ENCODE measurements at places on chromosomes 2 and 18. TPM values are rescaled to one million over a fixed set of nuclear protein-coding genes. Genes with fewer than 3 reads are reported as not detected.

C1QL2 gene
- total RNA-seq, result not detected

CNGA3 gene
- total RNA-seq, result not detected

SCN7A gene
- total RNA-seq, result 0.99 TPM

NEURL3 gene
- total RNA-seq, result not detected

TCF23 gene
- not detected for total RNA-seq

DNAJC10 gene
- total RNA-seq, result 26.0 TPM

PROKR1 gene
- not detected for total RNA-seq

DNA sequence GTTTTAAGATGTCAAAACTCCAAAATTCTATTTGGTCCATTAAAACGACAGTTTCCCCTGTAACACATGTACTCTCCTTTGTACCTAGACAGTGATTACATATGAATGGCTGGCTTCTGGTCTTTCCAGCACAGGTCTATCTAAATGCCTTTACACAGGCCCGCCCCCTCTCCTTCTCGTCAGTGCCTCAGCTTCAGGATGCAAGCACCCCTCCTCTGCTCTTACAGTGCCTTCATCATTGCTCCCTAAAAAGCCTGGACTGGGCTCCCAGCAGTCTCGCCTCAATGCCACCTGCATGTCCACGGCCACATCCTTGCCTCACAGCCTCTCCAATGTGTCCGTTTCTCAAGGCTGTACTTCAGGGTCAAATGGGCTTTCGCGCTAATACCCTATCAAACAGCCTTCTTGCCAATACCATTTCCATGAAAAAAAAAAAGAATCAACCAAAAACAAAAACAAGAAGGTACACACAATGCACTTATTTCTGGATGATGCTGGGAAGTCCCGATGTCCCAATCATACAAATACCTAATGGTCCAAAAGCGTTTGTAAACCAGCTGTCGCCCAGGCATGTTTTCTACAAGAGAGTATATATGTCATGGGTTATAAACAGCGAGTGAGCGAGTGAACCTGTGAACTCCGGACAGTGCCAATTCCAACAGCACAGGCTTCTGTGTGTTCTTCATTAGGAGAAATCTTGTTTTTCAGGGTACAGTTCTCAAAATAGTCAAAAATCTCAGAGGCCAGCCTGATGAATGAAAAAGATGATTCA, 77.2 kb downstream of the EIPR1 start:
- no peak overlapping the region for H3K4me3 ChIP-seq
- no peak overlapping the region for H3K27ac ChIP-seq
- H3K36me3 ChIP-seq, result peaks cover 25% of the 10 kb centered on the region
- peaks cover 11% of the 10 kb centered on the region for H3K4me1 ChIP-seq
- no peaks in the 10 kb centered on the region for H3K27me3 ChIP-seq
- no peak for DNase-seq

DNA sequence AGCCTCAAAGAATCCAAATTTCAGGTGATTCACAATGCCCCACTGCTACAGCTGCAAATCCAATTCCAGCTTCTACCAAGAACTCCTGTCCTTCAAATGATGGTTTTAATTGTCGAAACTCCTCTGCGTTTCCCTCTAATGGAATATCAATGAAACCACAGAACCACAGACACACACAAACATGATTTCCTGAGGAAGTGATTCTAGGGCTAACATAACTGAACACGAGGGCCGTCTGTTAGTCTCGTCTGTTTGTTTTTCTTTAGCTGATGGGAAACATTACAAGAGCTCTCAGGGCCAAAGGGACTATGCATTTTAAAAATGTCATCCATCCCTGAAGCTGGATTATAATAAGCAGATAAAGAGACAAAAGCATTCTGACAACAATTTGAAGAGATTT, 59.4 kb downstream of the RNF152 start:
- DNase-seq, result no peak
- no peak overlapping the region for H3K4me3 ChIP-seq
- no peaks in the 10 kb centered on the region for H3K36me3 ChIP-seq
- H3K27ac ChIP-seq, result peak overlapping the region; percentile 42
- H3K4me1 ChIP-seq, result no peaks in the 10 kb centered on the region
- no peaks in the 10 kb centered on the region for H3K27me3 ChIP-seq

- H3K36me3 ChIP-seq, result no peaks in the 10 kb centered on the region
- no peak overlapping the region for H3K4me3 ChIP-seq
- H3K27ac ChIP-seq, result no peak overlapping the region
- no peaks in the 10 kb centered on the region for H3K27me3 ChIP-seq
These were observed 227.4 kb upstream of the ZNF804A start for GRCh38 chr2:184370954-184371353.

GRCh38 chr2:60000686-60001085, 552.8 kb downstream of the BCL11A start:
- H3K4me3 ChIP-seq, result no peak overlapping the region
- no peak for DNase-seq
- no peaks in the 10 kb centered on the region for H3K4me1 ChIP-seq
- no peak overlapping the region for H3K27ac ChIP-seq
- H3K36me3 ChIP-seq, result no peaks in the 10 kb centered on the region
- H3K27me3 ChIP-seq, result no peaks in the 10 kb centered on the region

DNA sequence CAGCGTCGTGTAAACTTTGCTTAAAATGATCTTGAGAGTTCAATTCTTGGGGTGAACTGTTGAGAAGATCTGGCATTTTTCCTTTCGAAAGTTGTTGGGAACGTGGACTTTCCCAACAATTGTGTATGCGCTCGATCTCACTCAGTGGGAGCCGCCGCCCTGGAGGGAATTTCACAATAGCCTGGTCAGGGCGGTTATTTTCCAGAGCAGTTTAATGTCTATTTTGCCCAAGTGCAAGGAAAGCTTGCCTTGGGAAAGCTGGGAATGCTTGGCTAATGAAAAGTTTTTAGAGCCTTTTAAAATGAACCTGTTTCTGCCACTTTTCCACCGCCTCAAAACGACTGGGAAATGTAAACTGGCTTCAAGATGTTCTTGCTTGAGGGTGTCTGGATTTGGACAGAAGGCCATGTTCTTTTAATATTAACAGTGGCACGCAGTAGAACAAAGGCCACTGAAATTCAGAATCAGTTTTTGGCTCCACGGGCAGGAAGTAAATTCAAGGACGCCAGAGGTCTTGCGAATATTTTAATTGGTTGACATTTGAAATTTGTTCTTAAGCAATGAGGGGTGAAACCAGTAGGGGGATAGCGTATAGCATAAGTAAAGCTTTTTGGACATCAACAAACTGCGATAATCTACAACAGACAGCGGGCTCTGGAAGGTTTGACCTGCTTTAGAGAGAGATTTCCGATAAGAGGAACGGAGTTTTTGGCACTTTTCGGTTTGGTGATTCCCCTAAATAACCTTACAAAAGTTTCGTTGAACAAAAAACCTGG, 1.2 kb downstream of the CFLAR start:
- DNase-seq, result no peak
- H3K27ac ChIP-seq, result peak overlapping the region; percentile 97
- H3K4me1 ChIP-seq, result peaks cover 15% of the 10 kb centered on the region
- H3K4me3 ChIP-seq, result peak overlapping the region; percentile 88
- H3K36me3 ChIP-seq, result no peaks in the 10 kb centered on the region
- H3K27me3 ChIP-seq, result no peaks in the 10 kb centered on the region

GRCh38 chr18:49778826-49779465, 34.4 kb downstream of the ACAA2 start:
- no peak overlapping the region for H3K27ac ChIP-seq
- no peak overlapping the region for H3K4me3 ChIP-seq
- no peaks in the 10 kb centered on the region for H3K4me1 ChIP-seq
- H3K27me3 ChIP-seq, result no peaks in the 10 kb centered on the region
- DNase-seq, result no peak
- H3K36me3 ChIP-seq, result peaks cover 36% of the 10 kb centered on the region

- H3K4me1 ChIP-seq, result no peaks in the 10 kb centered on the region
- no peaks in the 10 kb centered on the region for H3K36me3 ChIP-seq
- no peaks in the 10 kb centered on the region for H3K27me3 ChIP-seq
- H3K4me3 ChIP-seq, result no peak overlapping the region
These were observed 584.5 kb upstream of the LRRTM1 start for GRCh38 chr2:80889009-80889408.

DNA sequence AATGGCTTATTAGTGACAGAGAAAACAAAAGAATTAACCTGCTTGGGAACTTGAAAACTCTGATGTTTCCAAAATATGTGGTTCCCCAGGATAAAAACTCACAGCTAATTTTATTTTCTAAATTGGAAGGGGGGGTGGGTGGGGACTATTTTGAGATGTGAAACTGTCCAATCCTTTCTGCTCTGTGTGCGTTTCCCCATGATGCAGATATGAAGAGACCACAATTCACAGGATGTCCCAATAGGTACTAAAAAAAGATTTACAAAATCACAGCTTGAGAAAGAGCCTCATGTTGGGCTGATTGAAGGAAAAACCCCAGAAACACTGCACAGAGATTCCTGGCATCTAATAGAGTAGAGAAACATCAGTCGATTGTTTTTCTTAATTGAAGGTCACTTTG, 273.2 kb downstream of the ARHGAP15 start:
- H3K27ac ChIP-seq, result no peak overlapping the region
- peaks cover 4% of the 10 kb centered on the region for H3K4me1 ChIP-seq
- H3K4me3 ChIP-seq, result no peak overlapping the region
- no peaks in the 10 kb centered on the region for H3K36me3 ChIP-seq

- H3K4me3 ChIP-seq, result no peak overlapping the region
- H3K27me3 ChIP-seq, result no peaks in the 10 kb centered on the region
- no peak for DNase-seq
- H3K4me1 ChIP-seq, result no peaks in the 10 kb centered on the region
These were observed 910.4 kb upstream of the GYPC start for GRCh38 chr2:125745514-125745913.

- peaks cover 4% of the 10 kb centered on the region for H3K27me3 ChIP-seq
- H3K4me3 ChIP-seq, result no peak overlapping the region
- H3K27ac ChIP-seq, result no peak overlapping the region
- H3K36me3 ChIP-seq, result no peaks in the 10 kb centered on the region
- H3K4me1 ChIP-seq, result no peaks in the 10 kb centered on the region
These were observed 37.0 kb downstream of the STAT4 start for GRCh38 chr2:191113761-191114160.

DNA sequence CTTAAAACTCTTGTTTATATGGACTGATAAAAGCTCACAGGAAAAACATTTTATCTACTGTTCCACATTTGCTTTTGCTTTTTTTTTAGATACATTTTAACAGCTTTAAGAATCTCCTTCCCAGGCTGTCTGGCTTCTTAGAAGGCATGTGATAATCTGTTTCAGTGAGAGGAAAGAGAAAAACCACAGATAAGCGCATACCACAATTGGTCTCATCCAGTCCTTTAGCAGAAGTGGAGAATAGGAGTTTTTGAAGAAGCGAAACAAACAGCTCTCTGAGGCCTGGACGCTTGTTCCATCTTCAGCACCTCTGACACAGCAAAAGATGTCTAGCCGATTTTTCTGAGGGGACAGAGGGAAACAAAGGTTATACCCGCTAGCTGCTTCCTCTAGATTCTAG, 37.6 kb downstream of the RMC1 start:
- H3K36me3 ChIP-seq, result peaks cover 19% of the 10 kb centered on the region
- no peak overlapping the region for H3K27ac ChIP-seq
- H3K4me1 ChIP-seq, result no peaks in the 10 kb centered on the region
- DNase-seq, result no peak

- H3K4me1 ChIP-seq, result no peaks in the 10 kb centered on the region
- H3K27ac ChIP-seq, result no peak overlapping the region
- no peak for DNase-seq
These were observed 104.3 kb downstream of the ARL6IP6 start for GRCh38 chr2:152822676-152823075.

GRCh38 chr2:137976274-137976673, 12.0 kb downstream of the HNMT start:
- H3K36me3 ChIP-seq, result no peaks in the 10 kb centered on the region
- H3K27ac ChIP-seq, result no peak overlapping the region
- no peak for DNase-seq
- H3K4me3 ChIP-seq, result no peak overlapping the region
- peaks cover 42% of the 10 kb centered on the region for H3K4me1 ChIP-seq

- DNase-seq, result no peak
- no peaks in the 10 kb centered on the region for H3K27me3 ChIP-seq
- H3K4me3 ChIP-seq, result no peak overlapping the region
- no peak overlapping the region for H3K27ac ChIP-seq
These were observed 326.1 kb downstream of the PARD3B start for GRCh38 chr2:204871231-204871953.

DNA sequence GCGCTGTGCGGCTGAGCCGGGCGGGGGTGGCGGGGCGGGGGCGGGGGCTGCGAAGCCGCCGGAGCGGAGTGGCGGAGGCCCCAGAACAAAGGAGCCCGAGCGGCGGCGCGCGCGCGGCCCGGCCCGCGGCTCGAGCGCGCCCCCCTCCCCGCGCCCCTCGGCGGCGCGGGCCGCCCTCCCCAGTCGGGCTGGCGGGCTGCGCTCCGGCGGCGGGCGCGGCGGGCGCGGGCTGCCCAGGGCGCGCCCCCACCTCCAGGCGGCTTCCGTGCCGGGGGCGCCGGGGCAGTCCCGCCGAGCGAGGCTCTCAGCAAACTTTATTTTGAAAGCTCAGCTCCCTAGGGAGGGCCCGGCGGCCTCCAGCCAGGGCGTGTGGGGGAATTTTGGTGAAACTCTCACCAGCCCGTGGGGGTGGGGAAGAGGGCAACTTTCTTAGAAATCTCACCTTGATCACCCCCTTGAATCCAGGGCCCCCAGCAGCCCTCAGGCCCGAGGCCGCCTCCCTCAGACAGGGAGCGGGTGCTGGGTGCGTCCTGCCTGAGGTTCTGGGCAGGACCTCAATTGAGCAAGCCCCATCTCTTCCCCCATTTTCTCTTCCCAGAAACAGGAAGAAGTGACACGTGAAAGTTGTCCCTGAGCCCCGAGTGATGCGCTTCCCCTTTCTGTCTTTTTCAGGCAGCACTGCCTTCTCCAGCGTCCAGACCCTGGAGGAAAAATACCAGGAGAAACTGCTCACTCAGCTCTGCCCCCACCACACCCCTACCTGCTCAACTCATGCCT, 786 bp downstream of the TET3 start:
- H3K4me3 ChIP-seq, result peak overlapping the region; percentile 71
- H3K27ac ChIP-seq, result peak overlapping the region; percentile 91
- no peaks in the 10 kb centered on the region for H3K27me3 ChIP-seq
- H3K36me3 ChIP-seq, result no peaks in the 10 kb centered on the region

GRCh38 chr2:108629417-108629816, 89.9 kb upstream of the RANBP2 start:
- no peaks in the 10 kb centered on the region for H3K36me3 ChIP-seq
- DNase-seq, result no peak
- H3K4me3 ChIP-seq, result no peak overlapping the region

DNA sequence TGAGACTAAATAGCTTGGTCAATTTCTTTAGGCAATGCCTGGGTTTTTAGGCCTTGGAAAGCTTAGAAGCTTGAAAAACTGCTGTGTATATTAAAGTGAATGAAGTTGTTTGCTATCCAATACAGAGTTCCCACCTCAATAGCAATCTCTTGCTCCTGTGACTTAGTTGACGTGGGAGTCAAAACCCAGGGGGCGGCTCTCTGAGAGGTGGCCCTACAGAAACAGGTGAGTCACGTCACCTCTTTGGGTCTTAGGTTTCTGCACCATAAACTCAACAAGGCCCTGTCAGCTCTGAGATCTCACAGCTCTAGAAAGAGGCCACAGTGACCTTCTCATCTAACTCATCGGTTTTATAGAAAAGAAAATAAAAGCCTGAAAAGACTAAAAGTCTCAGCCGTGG, 79.6 kb downstream of the ADD2 start:
- DNase-seq, result no peak
- peaks cover 14% of the 10 kb centered on the region for H3K27me3 ChIP-seq
- H3K27ac ChIP-seq, result no peak overlapping the region
- no peaks in the 10 kb centered on the region for H3K36me3 ChIP-seq
- no peak overlapping the region for H3K4me3 ChIP-seq
